ENCODE measurements at places on chromosomes 6 and 20.

- no peak for DNase-seq
Observed at GRCh38 chr20:58147628-58148370, 80.7 kb downstream of the ANKRD60 start.

DNA sequence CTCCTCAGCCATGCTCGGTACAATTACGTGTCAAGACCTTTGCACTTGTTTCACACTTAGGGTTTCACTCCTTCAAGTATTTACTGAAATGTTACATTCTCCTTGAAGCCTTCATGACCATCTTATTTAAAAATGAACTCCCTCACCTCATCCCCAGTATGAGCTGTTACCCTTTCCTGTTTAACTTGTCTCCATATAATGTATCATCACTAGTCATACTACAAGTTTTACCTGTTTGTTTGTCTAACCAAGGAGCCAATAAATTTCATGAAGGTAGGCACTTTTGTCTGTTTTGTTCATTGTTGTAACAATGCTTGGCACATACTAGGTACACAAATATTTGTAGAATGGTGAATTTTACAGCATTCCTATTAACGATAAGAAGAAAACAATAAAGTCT is 46.1 kb upstream of the MTRF1L start:
- no peak for DNase-seq

- DNase-seq = no peak
Observed at GRCh38 chr6:38499529-38500096, 140.1 kb downstream of the BTBD9 start.

- no peak for DNase-seq
Observed at GRCh38 chr6:36984581-36985416, 1.2 kb downstream of the MTCH1 start.

GRCh38 chr20:47620808-47621805 is 119.4 kb downstream of the NCOA3 start:
- no peak for DNase-seq

DNA sequence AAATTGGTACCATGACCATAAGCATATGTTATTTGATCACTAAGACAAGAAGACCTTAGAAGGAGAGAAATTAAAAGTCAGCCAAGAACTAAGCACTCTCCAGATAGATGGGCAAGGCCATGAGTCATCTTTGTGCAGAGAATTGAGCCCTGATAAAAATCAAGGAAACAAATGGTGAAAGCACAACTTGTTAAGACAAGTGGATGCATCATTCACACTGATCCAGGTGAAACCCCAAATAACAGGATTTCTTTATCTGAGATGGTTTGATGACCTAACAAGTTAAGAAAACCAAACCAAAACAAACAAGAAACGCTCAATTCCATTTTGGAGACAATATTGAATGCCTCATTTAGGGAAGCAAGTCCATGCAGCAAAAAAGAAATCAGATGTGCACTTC is 121.6 kb downstream of the ADAT2 start:
- DNase-seq = no peak

DNA sequence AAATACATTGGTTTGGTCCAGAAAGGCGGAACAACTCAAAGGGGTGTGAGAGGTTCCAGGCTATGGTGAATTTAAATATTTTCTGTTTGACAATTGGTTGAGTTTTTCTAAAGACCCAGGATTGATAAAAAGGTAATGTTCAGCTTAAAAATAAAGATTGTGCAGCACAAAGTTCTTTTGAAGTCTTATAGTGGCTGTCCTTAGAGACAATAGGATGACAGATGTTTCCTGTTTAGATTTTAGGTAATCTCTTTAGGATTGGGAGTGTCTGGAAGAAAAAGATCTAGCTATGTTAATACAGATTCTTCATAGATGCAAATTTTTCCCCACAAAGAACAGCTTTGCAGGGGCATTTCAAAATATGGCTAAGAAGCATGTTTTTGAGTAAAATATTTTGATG is 119.7 kb downstream of the GRIK2 start:
- no peak for DNase-seq

DNA sequence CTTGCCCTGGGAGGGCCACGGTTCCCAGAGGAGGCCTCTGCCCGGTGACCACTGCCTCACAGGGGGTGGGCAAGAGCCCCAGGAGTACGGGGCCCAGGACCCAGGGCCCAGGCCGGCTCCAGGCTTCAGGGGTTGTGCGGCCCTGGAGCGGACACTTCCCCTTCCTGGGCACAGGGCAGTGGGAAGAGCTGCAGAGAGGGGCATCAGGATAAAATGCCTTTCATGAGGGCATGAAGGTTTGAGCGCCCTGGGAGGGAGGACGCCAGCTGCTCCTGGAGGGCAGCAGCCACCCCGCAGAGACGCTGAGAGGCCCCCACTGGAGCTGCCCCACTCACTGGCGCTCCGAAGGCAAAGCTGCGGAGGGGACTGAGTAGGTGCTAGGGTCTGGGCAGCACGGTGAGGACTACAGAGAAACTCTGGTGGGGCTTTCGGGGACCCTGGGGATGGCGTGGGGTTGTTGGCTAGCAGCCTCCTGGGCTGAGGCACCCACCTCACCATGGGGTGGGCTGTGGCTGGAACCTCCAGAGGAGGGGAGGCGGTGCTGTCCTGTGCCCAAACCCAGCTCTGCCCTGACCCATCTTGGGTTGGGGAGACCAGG is 10.4 kb downstream of the LAMA5 start:
- DNase-seq = no peak

GRCh38 chr20:37346535-37347346 is 801 bp downstream of the SRC start:
- DNase-seq = no peak

DNA sequence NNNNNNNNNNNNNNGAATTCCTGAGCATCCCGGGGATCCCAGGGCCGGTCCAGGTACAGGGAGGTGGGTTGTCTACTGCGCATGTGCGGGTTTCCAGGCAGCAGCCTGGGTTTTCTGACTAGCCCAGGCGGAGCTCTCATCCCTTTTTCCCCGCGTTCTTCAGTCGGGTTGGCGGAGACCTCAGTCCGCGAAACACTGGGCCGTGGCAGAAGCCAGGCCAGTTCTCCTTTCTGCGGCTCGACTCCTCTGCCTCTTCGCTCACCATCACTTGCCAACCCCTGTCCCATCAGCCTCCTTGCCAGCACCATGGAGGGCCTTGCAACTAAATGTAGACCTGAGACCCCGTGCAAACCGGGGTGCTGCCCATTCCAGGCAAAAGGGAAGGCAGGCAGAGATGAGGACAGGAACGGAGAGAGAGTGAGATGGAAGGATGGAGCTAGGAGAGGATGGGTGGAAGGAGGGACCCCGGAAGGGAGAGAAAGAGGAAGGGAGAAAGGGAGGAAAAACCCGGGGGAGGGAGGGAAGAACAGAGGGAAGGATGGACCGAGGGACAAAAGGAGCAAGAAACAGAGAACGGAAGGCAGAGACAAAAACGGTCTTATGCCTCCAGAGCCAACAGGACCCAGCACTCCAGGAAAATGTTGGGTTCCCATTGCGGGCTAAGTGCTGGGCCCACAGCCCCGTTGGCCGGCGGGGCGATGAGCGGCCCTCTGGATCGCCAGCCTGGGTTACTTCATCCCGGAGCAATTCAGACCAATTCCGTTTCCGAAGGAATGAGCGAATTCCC is 445.4 kb upstream of the DEFB115 start:
- no peak for DNase-seq

GRCh38 chr6:88378639-88379038 is 212.5 kb upstream of the CNR1 start:
- DNase-seq = no peak

GRCh38 chr6:2351807-2352431 is 106.5 kb upstream of the GMDS start:
- DNase-seq = no peak

- no peak for DNase-seq
Observed at GRCh38 chr6:89346433-89346832, 6.1 kb downstream of the UBE2J1 start.

DNA sequence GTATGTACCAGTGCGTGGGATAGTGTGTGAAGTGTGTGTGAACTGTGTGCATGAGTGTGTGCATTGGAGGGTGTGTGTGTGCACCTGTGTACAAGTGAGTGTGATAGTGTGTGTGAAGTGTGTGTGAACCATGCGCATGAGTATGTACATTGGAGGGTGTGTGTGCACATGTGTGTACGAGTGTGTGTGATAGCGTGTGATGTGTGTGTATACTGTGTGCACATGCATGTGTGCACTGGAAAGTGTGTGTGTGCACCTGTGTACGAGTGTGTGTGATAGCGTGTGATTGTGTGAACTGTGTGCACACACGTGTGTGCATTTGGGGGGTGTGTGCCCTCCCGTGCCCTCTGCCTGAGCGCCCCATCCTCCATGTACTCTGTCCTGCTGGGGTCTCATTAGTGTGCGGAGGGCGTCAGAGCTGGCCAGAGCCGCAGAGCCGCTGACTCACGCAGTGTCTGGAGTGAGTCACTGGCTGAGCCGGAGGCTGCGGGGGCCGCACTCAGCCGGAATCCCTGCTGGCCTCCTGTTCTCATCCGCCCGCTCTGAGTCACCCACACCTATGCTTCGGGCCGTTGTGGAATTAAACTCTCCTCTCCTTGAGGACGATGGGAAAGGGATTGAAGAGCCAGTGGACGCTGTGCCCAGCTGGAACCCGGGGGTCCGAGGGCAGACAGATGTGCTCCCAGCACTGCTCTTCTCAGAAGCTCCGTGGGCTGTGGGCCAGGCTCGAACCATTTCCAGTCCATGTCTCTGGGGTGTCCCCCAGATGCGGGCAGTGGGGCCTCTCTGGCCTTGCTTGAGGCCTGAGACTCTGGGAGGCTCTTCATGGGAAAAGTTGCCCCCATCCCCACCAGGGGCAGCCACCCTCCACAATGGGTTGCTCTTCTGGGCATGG is 27.3 kb upstream of the STX16 start:
- no peak for DNase-seq

DNA sequence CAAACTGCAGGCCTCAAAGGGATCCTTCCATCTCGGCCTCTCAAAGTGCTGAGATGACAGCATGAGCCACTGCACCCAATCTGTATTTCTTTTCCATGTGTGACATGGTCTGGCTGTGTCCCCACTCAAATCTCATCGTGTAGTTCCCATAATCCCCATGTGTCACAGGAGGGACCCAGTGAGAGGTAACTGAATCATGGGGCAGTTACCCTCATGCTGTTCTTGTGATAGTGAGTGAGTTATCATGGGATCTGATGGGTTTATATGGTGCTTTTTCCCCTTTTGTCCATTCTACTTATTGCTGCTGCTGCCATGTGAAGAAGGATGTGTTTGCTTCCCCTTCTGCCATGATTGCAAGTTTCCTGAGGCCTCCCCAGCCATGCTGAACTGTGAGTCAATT is 10.3 kb upstream of the BRPF3 start:
- DNase-seq = no peak

- no peak for DNase-seq
Observed at GRCh38 chr6:97292671-97293070, 9.7 kb upstream of the MMS22L start.

- no peak for DNase-seq
Observed at GRCh38 chr6:118525913-118526780, 21.9 kb upstream of the PLN start.

- DNase-seq = no peak
Observed at GRCh38 chr6:25769983-25770382, 15.4 kb downstream of the SLC17A4 start.
